ENCODE measurements at places on chromosomes 5 and 9.

DNA sequence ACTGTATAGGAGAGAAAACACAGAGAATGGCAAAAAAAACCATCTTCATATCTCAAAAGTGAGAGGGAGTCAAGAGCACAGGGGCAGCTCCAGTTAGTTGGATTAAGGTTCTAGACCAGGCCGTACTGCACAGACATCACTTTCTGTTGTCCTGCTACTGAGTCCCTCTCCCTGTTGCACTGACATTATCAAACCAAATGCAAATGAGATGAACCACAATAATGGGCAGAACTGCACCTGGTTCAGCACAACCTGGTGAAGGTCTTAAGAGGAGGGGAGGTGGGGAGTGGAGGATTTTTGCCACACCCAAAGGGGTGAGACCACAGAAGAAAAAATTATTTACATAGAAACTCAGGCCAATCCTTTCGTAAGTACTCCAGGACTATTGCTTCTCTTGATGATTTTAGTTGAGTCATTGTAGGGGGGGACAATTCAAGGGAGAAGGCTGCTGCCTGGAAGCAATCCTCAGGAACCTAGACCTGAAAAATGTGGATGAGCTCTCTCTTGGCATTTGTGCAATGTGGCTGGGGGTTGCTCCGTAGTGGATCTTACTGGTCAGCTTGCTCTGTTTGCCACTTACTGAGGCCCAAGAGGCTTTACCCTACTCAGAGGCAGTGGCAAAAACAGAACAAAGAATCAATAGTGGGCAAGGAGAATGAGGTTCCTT is 94.5 kb upstream of the PPP1R2B start:
- peak; percentile 5 for DNase-seq

GRCh38 chr5:81834021-81834660 is 83.2 kb upstream of the SSBP2 start:
- no peak for DNase-seq

GRCh38 chr5:116766470-116766947 is 191.9 kb upstream of the SEMA6A start:
- DNase-seq = peak; percentile 57

GRCh38 chr9:115090486-115090885 is 27.5 kb downstream of the TNC start:
- no peak for DNase-seq

DNA sequence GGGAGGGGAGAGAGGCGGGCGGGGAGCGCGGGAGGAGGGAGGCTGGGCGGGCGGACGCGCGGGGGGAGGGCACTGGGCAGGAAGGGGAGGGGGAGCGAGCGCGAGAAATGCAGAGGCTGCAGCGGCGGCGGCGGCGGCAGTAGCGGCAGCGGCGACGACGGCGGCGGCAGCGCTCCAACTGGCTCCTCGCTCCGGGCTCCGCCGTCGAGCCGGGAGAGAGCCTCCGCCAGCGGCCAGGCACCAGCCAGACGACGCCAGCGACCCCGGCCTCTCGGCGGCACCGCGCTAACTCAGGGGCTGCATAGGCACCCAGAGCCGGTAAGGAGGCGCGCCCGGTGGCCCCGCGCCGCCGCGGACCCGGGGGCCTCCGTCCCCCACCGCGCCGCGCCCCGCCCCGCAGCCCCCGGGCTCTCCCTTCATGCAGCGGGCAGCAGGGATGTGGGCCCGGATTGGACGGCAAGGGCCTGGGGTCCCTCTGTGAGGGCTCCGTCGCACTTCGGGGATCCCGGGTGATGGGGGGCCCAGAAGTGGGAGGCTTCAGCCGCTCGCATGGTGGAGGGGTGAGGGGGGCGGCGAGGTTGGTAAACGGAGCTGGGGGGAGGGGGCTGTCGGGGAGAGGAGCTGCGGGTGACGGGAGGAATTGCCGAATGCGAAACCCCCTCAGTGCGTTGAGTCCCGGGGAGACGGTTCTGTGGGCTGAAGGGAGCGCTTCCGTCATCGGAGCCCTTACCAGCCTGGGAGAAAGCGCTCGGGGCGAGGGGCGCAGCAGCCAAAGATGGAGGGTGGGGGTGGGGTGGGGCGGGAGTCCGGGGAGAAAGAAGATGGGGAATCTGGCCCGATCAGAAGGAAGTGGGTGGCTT is at the start of gene BASP1:
TSS of gene BASP1 (plus strand) at position 139 of the 860 bp plus-strand sequence. CDS start 57,586 bp downstream, outside the sequence.
- peak; percentile 72 for DNase-seq

DNA sequence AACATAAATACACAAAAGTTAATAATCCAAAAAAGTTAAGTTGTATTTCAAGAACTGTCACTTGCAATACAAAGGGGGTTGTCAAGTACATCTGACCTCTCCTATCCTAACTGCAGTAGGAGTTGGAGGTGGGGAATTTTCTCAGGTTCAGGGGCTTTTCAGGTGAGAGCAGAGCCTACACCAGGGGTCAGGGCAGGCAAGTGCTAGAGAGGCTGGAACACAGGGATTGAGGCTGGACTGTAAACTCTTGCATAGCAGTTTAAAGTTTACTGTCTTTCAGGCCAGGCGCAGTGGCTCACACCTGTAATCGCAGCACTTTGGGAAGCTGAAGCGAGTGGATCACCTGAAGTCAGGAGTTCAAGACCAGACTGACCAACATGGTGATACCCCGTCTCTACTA is 25.4 kb upstream of the RASGRF2 start:
- DNase-seq = peak; percentile 50

DNA sequence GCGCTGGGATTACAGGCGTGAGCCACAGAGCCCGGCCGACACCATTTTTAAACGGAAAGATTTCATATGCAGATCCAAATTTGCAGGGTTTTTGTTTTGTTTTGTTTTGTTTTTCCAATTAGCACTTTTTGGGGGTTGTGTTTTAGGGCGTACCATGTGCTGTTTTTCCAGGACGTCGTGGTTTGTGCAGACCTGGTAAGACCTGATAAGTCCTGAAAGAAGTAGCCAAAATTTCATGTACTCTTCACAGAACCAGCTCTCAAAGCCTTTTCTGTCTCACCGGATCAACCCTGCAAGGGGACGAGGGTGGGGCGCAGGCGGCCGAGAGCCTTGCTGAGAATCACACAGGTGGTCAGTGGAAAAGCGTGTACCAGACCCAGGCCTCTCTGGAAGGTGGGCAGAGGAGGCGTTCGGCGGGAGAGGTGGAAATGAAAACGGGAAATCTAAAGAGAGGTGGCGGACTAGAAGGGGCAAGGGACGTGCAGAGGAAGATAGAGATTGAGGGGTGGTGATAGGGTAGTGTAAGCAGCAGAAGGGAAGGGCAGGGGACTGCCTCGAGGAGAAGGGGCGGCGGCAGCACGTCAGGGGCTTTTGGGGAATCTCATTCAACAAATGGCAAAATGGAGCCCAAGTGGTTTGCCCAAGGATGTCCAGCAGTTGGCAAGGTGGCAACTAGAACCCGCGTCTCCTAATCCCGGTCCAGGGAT is 1.1 kb upstream of the FAF2 start:
- no peak for DNase-seq

DNA sequence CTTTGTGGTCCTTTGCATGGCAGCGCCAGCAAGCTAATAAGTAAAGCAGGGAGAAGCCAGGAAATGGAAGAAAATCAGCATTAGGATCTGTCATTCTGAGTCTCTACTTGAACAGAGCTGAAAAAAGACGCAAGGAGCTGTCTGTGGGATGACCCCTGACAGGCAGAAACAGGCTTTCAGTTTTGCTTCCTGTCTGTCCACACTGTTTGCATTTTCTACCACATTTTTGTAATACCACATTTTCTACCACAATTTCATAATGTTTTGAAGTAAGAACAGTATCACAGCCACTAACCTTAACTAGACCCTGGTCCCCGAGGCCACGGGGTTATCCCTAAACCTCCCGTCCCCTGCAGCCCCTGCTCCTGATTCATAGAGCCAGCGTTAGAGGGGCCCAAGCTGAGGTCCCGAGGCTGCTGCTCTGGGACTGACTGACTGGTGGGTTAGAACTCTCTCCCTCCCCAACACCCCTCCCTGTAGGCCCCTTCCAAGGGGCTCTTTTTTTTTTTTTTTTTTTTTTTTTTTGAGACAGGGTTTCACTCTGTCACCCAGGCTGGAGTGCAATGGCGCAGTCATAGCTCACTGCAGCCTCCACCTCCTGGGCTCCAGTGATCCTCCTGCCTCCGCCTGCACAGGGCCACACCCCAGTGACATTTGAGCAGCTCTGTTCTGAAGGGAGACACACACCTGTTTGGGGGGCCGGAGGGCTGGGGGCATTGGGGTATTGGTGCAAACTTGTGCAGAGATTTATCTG is 4.0 kb upstream of the CLIC3 start:
- no peak for DNase-seq

DNA sequence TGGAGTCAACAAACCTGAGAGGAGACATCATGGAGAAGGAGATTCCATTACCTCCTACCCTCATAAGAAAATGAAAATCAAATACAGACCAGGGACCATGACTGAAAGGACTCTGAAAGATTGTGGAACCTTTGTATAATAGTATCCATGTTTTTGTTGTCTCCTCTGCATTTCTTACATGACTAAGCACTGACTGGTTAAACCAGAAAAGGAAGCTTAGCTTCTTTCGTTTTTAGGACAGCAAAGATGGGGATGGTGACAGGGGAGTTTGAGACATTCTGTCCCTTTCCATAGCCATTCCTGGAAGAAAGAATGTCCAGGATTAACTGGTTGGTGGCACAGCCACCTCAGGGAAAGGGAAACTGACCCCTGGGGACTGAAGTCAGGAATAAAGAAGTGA is 22.2 kb downstream of the ITGA1 start:
- DNase-seq = peak; percentile 6

- DNase-seq = peak; percentile 13
Observed at GRCh38 chr5:139636975-139637408, 11.2 kb upstream of the CXXC5 start.

DNA sequence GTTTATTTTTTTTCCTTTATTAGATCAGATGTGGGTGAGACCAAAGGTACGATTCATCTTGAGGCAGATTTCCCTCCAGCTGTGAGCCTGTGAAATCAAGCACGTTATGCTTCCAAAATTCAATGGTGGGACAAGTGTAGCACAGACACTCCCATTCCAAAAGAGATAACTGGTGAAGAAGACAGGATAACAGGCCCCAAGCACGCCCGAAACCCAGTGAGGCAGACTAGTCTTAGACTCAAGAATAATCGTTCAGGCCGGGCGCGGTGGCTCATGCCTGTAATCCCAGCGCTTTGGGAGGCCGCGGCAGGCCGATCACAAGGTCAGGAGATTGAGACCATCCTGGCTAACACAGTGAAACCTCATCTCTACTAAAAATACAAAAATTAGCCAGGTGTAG is 36.8 kb upstream of the COL5A1 start:
- no peak for DNase-seq

DNA sequence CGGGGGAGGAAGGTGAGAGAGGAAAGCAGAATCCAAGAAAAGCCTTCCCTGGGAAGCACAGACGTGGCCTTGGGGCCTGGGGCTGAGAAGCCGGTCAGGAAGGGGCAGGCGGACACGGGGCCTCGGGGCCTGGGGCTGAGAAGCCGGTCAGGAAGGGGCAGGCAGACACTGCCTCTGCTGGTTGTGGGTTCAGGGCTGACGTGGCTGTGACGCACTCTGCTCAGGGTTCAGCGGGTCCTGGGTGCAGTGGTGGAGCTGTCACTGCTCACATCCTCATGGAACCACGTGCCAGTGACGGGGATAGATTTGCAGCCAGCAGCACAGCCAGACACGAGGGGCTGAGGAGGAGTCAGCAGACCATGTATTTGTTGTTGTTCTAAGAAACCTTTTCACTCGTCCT is 12.8 kb downstream of the PAEP start:
- DNase-seq = no peak

DNA sequence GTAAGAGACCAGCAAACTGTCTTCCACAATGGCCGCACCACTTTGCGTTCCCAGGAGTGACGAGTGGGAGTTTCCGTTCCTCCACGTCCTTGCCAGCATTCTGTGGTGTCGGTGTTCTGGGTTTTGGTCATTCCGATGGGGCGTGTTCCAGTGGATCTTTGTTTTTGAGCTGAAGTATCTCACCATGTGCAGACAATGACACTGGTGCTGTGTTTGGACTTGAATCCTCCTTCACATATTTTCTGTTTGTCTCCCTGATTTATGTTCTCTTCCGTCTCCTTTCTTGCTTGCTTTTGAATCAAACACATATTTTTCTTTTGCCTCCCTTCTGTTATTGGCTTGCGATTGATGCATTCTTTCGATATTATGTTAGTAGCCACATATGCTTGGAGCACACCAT is 60.8 kb upstream of the IRX4 start:
- DNase-seq = no peak

GRCh38 chr5:139966856-139967255 is 76.2 kb downstream of the NRG2 start:
- no peak for DNase-seq

- peak; percentile 89 for DNase-seq
Observed at GRCh38 chr5:162068412-162068811, 839 bp downstream of the GABRG2 start.

DNA sequence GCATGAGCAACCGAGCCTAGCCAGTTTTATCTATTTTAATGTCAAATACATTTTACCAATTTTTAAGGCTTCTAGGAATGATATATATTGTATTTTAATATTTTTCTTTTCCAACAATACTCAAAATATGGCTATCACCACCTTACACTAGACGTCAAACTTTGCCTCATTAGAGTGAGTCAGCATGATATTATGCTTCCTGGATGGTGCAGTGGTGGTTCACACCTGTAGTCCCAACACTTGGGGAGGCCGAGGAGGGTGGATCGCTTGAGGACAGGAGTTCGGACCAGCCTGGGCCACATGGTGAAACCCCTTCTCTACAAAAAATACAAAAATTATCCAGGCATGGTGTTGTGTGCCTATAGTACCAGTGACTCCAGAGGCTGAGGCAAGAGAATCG is 7.3 kb upstream of the CDC14B start:
- DNase-seq = no peak

DNA sequence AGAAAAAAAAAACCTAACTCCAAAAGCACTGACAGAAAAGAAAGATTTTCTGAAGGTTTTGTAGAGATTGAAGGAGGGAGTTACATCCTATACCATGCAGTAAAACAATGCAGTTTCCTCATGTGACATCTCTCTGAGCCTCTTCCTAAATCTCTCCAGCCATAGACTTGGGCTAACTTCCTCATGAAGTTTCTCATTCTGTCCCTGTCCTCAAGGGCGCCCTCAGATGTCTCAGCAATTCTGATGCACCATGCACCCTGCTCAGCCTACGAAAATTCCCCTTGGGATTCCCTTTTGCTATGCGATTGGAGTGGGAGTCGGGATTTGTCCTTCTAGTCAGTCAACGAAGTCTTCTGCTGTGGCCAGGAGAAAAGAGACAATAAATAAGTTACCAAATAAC is 68.9 kb downstream of the FAT2 start:
- no peak for DNase-seq

- no peak for DNase-seq
Observed at GRCh38 chr9:113563826-113564497, 100.4 kb downstream of the RGS3 start.

GRCh38 chr9:135100241-135100681 is 12.8 kb downstream of the OLFM1 start:
- DNase-seq = no peak

DNA sequence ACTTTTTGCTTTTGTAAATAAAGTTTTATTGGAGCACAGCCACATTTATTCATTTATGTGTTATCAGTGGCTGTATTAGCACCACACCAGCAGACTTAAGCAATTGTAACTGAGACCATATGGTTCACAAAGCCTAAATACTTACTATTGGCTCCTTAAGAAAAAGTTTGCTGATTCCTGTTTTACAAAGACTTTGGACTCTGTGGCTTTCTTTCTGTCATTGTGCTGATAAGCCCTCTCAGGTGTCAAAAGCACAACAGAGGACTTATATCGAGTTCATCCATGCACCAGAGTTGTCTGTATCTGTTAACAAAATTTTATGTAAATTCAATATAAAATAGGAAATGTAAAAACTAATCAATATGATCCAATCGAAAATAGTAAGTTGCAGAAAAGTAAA is 55.6 kb upstream of the PCSK5 start:
- no peak for DNase-seq
